ENCODE measurements at places on chromosomes 6 and 20.

- no peak for DNase-seq
These were observed 53.5 kb upstream of the PTPN1 start for GRCh38 chr20:50456452-50457324.

- no peak for DNase-seq
These were observed 30.8 kb downstream of the SDCBP2 start for GRCh38 chr20:1298166-1298565.

- DNase-seq: no peak
These were observed 64.2 kb upstream of the SDHAF4 start for GRCh38 chr6:70502484-70502883.

GRCh38 chr6:84135291-84135690 lies 92.2 kb downstream of the CEP162 start:
- no peak for DNase-seq

DNA sequence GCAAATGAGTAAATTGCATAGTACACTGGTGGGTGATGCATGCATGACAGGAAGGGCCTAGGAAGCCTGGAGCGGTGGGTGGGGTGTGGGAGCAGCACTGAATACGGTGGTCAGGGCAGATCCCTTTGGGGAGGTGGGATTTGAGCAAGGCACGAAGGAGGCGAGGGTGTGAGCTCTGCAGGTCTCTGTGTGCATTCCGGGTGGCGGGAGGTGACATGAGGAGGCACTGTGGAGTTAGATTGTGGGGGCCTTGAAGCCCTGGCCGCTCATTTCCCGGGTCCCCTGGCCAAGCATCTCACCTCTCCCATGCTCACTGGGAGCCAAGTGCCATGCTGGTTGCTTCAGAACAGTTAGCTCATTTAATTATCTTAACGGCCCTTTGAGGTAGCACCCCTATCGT lies 6.2 kb upstream of the SPDEF start:
- DNase-seq: no peak

DNA sequence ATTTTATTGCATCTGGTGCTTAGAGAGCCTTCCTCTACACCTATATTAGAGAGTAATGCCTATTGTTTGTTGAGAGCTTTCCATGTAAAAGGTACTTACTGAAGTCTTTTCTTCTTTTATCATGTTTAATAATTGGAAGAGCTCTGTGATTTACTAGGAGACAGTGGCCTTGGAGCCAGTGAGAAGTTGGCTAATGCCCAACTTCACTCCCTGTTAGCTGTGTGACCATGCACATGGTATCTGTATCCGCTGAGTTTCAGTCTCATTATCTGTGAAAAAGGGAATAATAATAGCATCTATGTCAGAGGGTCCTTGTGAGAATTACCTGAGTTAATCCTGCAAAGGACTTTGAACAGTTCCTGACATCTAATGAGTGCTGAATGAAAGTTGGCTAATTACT lies 105.0 kb downstream of the CD109 start:
- no peak for DNase-seq

GRCh38 chr20:62710221-62710885 lies 1.7 kb downstream of the NTSR1 start:
- DNase-seq: no peak

DNA sequence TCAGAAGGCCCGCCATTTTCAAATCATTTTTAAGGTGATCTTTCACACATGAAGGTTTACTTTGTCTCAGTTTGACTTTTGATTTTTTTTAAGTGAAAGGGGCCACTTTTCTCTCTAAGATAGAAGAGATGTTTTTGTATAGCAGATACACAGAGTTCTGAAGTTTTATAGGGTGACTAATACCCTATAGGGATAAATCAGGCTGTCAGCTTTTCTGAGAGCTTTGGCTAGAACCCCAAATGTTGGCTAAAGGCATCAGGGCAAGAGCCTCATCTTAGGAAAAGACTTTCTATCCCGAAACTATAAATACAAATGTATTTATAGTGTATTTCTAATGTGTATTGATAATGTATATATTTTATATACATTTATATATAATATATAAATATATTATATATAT lies 181.4 kb downstream of the TBX18 start:
- DNase-seq: no peak

- no peak for DNase-seq
These were observed 18.5 kb upstream of the SERPINB9 start for GRCh38 chr6:2921520-2922115.

DNA sequence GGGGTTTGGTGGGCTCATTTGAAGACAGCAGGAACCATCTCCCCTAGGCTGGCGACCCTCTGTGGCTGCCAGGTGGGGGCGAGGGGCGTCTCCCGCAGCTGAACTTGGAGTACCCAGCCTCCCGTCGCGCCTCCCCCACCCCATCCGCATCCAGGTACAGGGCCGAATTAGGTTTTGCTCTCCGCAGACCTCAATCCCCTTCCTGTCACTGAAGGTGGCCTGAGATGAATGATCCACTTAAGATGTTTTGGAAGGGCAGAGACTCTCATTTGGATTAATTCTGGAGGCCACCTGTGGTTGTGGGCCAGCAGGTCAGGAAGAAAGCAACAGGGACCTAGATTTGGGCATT lies 493 bp downstream of the CD83 start:
- DNase-seq: no peak

GRCh38 chr6:150152891-150153876 lies 10.3 kb downstream of the PPP1R14C start:
- no peak for DNase-seq

DNA sequence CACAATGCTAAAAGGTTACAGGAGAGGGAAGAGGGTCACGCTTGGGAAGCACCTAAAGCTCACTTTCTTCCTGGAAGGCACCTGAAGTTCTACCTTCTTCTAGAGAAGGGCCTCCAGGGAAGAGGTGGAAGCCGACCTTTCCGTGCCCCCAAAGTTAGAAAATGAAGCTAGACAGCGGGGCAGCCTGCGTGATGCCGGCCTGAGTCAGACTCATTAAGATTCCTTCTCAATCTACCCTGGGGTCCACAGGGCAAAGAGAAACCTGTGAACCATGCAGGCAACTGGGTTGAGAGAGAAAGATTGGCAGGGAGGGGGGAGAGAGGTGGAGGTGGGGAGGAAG lies 54.8 kb upstream of the CCDC167 start:
- no peak for DNase-seq

DNA sequence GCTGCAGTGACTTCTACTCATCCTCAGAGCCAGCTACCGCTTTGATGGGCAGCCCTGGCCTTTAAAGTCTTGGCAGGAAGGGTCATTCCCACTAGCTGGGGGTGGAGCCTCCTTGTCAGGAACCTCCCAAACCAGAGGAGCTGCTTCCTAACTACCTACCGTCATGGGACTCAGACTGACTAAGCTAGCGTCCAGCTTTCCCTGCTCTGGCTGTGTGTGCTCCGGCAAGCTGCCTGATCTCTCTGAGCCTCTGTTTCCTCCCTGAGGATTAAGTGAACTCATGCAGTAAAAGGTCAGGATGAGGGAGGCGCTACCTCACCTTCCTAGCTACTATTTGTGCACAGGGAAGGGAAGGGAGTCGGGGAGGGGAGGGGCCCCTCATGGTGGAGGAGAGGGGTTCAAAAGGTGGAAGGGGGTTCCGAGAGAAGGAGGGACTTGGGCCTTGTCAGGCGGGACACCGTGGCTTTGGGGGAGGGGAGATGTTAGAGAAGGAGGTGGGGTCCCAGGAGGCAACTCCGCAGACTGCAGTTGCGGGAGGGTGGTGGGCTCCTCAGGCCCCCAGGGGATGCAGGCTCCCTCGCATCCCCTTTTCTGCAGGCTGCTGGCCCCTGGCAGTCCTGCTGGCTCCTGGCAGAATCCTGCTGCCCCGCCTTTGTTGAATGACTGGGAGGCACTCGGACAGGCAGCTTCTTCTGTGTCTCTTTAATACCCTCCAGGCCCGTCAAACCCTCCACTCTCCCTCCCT lies 9.8 kb downstream of the DUSP15 start:
- no peak for DNase-seq

GRCh38 chr6:97885325-97885724 lies 602.3 kb upstream of the MMS22L start:
- no peak for DNase-seq

DNA sequence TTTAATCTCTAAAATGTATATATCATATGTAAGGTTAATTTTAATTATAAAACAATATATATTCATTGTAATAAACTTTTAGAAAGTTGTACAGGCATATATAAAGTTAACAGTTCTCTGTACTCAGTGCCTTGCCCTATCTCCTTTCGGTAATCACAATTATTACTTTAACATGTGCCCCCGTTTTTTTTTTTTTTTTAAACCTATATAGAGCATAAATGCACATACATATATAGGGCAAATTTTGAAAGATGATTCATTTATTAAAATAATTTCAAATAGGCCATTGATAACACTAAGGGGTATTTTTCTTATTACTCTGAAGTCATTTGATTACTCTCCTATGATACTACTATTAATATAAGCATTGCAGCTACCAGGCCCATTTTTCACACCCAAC lies 1.9 kb downstream of the ASF1A start:
- DNase-seq: no peak

GRCh38 chr6:34438705-34439104 lies 12.8 kb upstream of the RPS10 start:
- DNase-seq: no peak

- DNase-seq: no peak
These were observed 21.8 kb upstream of the RPS6KA2 start for GRCh38 chr6:166648846-166649245.

DNA sequence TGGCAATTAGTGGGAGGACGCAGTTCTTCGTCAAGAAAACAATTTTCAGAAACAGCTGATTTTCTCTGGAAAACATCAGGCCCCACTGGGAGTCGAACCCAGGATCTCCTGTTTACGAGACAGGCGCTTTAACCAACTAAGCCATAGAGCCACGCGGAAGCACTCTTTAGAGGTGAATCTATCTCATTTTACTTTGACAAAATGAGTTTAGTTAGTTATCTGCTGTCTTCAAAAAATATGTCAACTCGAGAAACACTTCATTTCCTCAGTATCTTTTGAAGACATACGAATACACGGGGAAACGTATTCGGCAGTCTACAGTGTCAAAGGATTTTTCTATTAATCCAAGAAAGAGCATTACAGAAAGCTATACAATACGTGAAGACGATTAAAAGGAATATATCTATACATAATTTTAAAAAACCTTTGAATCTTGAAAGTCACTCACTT lies 26.7 kb downstream of the GPX6 start:
- DNase-seq: peak; percentile 7

- DNase-seq: no peak
These were observed 10.8 kb upstream of the SNHG17 start for GRCh38 chr20:38445901-38446425.

GRCh38 chr20:16111852-16112412 lies 461.3 kb downstream of the KIF16B start:
- no peak for DNase-seq

DNA sequence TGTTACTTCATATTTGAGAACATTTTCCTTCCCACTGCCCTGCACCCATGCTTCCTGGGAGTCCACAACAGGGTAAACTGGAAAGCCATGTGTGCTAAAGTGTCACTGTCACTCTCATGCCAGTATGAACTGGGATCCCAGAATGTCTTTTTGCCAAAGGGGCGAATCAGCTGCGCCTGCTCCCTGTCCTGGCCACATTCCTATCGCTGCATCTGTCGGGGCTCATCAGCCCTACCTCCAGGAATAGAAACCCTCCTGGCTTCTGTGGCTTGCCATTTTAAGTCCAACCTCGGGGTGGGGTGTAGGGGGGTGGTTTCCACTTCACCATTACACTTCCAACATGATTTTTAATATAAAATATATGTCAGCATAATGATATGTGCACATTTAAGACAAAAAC lies 933 bp downstream of the KLHL31 start:
- no peak for DNase-seq

DNA sequence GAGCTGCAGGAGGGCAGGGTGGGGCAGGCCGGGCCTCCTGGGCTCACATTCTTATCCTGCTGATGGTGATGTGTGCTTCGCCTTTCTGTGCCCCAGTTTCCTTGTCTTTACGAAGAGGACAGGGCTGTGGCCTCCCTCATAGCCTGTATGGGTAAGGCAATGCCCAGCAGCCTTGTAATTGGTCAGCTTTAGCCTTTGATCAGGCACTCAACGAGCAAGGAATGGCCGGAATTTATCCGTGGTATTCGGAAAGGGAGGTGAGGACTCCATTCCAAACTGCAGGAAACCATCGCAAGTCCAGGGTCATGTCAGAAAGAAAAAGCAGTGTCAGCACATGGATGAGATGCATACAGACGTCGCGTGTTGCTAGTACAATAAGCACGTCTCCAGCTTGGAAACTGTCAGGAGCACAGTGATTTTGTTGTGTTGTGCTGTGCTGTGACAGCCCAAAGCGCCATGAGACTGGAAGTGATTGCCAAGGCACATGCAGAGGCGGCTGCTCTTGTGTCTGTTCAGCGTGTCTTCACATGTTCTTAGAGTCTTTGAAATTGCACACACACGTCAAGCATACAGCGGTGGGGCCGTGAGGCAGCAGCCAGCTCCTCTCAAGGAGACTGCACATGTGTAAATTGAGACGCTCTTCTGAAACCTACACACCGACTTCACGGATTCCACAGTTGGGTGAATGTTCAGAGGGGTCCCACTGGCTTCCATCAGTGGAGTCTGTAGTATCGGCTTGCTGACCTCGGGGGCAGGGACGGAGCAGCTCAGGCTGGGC lies 6.2 kb downstream of the SS18L1 start:
- DNase-seq: no peak

DNA sequence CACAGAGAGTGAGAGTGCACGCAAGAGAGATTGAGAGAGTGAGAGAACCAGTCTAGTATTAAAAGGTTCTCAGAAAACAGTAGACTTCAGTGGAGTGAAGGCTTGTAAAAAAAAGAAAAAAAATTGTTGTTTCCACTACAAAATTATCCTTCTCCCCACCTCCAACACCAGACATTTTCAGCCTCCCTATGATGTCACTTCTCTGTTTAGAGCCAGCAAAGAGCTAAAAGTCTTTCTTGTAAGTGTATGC lies 77.8 kb downstream of the BACH2 start:
- no peak for DNase-seq

GRCh38 chr6:151067684-151068596 lies 171.8 kb upstream of the AKAP12 start:
- peak; percentile 81 for DNase-seq

DNA sequence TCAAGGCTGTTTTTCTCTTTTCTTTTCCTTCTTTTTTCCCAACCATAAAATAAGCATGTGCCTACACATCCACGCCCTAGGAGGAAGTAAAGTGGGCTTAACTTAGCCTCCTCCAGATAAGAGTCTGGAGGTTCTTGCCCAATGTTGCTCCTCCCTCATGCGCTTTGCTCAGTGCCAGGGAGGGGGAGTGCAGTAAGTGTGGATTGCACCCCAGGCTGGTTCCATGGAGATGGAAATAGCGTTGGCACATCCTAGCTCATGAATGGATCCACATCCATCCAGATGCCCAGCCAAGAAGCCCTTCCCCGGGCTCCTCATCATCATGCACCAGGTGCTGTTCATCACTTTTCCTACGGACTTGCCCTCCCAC lies 58.2 kb downstream of the NEDD9 start:
- no peak for DNase-seq

DNA sequence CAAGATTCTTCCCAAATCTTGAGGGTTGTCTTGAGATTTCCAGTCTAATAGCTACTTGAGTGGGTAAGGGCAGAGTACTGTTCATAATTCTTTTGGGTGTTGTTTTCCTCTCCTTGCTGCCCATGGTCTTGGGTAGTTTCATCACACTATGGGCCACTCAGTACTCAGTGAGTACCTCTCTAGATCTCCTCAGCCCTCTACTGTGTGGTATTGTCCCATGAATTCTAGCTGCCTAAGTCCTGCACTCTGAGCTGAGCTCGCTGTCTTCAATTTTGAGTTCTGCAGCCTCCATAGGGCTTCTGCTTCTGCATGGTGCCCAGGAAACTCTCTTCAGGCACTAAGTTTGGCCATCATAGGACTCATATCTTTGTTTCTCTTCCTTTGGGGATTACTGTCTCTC lies 42.3 kb downstream of the ASXL1 start:
- DNase-seq: no peak
